NCI-H187 treated with DMSO at 0.1 percent for 48 hours (cell line): ENCODE measurements at places on chromosomes 12 and 14.

DNA sequence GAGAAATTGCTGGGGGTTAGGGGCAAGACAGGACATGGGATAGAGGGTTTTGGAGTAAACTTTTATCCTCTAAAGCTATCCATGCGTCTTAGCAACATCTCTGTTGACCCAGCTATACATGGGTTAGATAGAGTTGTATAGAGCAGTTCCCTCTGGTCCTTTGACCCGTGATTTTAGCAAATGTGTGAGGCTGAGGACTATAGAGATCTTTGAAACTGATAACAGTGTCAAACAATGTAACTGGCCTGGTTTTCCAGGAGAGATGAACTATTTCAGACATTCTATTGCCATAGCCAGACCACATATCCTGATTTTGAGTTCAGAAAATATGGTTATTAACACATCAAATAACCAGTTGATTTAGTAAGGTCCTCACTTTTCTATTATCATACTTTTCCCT, 60.4 kb downstream of the B4GALNT3 start:
- no peak for DNase-seq

GRCh38 chr12:45329238-45329637, 113.3 kb downstream of the ANO6 start:
- no peak for DNase-seq

DNA sequence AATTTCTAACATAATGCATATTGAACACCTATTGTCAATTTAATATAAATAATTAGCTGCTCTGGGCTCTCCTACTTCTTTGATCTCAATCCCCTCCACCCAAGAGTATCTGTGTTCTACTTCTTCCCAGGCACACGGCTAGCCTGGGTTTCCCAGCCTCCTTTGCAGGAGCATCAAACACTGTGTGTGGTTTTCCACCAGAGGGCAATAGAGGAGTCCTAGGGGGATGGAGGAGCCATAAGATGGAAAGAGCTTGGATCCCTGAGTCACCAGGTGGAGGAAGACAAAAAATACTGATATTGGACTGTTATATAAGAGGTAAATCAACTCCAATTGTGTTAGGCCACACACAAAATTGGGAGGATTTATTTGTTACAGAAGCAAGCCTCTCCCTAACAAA, 333.7 kb downstream of the GLT1D1 start:
- DNase-seq = no peak

DNA sequence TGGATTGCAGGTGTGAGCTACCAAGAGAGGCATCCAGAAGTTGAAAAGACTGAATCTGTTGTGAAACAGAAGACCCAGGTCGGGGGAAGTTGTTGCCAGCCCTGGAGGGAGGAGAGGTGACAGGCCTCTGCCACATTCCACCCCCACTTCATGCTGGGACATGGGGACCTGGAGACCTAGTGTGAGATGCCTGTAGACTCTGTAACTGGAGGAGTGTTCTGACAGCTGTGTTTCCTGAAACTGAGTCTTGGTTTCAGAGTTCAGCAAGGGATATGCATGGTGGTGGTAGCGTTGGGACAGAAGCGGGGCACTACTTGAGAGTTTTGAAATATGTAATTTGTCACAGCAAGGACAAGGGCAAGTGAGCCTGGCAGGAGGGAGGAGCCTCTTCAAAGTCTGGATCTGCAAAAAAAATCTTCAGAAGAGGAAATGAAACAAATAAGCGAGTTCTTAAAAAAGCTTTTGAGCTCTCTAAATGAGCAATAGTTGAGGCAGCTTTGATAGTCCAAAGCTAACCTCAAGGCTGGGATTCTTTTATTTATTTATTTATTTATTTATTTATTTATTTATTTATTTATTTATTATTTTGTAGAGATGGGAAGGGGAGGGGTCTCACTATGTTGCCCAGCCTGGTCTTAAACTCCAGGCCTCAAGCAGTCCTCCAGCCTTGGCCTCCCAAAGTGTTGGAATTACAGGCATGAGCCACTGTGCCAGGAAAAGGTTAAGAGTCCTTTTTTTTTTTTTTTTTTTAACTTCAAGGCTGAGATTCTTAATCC, 58.9 kb upstream of the EEA1 start:
- no peak for DNase-seq

- peak; percentile 25 for DNase-seq
These were observed 10.9 kb upstream of the IL26 start for GRCh38 chr12:68236421-68237059.

- no peak for DNase-seq
These were observed 171.4 kb downstream of the KITLG start for GRCh38 chr12:88408823-88409222.

- no peak for DNase-seq
These were observed 18.1 kb downstream of the CDKN1B start for GRCh38 chr12:12735301-12735700.

DNA sequence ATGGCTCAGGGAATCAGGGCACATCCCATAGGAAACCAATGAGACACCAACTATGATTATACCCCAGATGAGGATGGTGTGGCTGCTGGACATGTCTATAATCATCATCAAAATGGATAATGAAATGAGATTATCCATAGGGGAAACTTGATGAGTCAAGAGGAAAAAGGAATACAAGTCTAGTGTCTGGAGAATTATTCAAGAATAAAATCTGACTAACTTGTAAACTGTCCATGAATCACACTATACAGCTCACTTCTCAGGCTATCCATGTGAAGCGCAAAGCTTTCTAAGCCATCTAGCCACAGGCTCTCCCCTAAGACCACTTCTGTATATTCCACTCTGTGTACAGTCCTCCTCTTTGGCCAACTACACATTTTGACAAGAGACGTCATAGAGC, 52.5 kb downstream of the DUSP16 start:
- DNase-seq = no peak

DNA sequence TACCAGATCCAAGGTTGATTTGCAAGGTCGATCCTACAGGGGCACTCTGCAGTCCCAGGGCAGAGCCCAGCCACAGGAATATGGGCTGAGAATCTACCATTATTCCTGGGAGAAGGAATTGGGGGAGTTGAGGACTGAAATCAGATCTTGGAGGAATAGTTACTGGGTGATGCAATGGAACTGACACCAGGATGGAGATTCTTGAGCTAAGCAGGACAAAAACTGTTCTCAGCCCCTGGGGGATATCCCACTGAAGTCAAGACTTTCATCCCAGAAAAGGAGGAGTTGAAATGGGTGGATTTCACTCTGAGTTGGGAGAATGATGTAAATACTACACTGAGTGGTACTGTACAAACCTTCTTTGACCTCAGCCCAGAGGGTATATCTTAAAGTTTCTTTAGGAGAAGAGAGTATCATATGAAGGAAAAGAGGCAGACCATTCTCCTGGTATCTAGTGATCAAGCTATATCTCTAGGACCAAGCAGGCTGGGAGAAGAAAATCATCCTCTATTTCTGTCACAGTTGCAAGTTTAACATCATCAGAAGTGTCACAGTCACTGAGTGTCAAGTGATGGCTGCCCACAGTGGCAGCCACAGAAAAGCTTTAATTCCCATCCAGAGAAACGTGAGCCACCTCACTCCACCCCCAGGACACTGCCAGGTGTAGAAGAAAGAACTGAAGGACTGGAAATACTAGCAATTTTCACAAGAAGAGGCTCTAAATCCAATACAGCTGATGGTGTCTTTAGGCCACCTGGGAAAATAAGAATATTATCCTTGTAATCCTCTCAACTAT, 181.9 kb downstream of the NUAK1 start:
- DNase-seq = peak; percentile 62

GRCh38 chr12:26226629-26227360, 31.4 kb downstream of the SSPN start:
- DNase-seq = no peak

DNA sequence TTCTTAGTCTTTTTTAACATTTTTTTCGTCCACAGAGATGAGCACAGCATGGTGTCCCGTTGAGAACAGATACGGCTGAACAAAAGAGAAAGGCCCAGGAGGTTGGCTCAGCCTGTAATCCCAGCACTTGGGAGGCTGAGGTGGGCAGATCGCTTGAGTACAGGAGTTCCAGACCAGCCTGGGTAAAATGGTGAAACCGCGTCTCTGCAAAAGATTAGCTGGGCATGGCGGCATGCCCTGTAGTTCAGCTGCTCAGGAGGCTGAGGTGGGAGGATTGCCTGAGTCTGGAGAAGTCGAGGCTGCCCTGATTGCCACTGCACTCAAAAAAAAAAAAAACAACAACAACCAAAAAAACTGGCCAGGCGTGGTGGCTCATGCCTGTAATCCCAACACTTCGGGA, 5.9 kb upstream of the EP400 start:
- DNase-seq = no peak

- no peak for DNase-seq
These were observed 6.5 kb downstream of the NECAP1 start for GRCh38 chr12:8088574-8088973.

DNA sequence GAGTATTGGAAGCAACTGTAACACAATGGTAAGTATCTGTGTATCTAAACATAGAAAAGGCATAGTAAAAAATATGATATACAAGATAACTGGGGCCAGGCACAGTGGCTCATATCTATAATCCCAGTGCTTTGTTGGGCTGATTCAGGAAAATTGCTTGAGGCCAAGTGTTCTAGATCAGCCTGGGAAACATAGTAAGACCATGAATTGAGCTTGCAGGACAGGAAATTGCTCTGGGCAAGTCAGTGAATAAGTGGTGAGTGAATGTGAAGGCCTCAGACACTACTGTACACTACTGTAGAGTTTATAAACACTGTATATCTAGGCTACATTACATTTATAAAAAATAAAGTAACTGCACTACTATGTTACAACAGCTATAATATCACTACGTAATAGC, 75.2 kb downstream of the GPR135 start:
- DNase-seq = no peak

DNA sequence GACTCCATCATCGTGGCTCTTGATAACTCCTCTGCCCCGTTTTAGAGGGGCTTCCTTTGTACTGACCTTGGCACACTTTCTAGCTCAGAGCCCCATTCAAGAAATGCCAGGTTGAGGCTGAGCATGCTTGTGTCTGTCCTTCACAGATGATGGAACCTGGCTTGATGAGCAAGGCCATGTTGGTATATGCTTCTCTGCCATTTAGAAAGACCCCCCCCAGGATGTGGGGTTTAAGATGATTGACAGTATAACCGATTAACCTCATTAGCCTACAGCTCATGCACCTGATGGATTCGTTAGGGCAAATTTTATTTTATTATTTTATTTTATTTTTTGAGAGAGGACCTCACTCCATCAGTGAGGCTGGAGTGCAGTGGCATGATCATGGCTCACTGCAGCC, 21.0 kb downstream of the BATF start:
- DNase-seq = no peak

GRCh38 chr12:47023311-47023710, 56.1 kb upstream of the PCED1B start:
- DNase-seq = no peak
